NCI-H82 (cell line): ENCODE measurements at places on chromosomes 7 and 10.
A peak's percentile ranks its signal among the peaks of the same experiment; 100 is the strongest.

DNA sequence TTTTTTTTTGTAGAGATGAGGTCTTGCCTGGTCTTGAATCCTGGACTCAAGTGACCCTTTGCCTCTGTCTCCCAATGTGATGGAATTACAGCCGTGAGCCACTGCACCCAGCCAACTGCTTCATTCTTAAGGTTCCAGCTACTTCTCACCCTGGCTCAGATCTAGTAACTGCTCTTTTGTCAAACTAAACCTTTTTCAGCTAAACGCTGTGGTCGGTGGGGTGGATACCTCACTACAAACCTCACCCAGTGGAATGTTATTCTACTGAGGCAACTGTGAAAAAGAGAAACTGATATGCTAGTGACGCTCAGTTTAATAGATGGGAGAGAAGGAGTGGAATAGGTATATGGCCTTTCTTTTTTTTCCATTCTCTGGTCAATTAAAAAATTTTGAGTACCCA is 1.7 kb upstream of the MRLN start:
- DNase-seq, result peak; percentile 22

GRCh38 chr10:54577682-54578081 is 223.3 kb downstream of the PCDH15 start:
- DNase-seq, result no peak

- DNase-seq, result no peak
Measured at GRCh38 chr7:7672545-7673239, 32.1 kb downstream of the UMAD1 start.

GRCh38 chr7:37923996-37924395 is 3.6 kb downstream of the EPDR1 start:
- no peak for DNase-seq

GRCh38 chr7:130615583-130615982 is 53.0 kb downstream of the COPG2 start:
- no peak for DNase-seq

DNA sequence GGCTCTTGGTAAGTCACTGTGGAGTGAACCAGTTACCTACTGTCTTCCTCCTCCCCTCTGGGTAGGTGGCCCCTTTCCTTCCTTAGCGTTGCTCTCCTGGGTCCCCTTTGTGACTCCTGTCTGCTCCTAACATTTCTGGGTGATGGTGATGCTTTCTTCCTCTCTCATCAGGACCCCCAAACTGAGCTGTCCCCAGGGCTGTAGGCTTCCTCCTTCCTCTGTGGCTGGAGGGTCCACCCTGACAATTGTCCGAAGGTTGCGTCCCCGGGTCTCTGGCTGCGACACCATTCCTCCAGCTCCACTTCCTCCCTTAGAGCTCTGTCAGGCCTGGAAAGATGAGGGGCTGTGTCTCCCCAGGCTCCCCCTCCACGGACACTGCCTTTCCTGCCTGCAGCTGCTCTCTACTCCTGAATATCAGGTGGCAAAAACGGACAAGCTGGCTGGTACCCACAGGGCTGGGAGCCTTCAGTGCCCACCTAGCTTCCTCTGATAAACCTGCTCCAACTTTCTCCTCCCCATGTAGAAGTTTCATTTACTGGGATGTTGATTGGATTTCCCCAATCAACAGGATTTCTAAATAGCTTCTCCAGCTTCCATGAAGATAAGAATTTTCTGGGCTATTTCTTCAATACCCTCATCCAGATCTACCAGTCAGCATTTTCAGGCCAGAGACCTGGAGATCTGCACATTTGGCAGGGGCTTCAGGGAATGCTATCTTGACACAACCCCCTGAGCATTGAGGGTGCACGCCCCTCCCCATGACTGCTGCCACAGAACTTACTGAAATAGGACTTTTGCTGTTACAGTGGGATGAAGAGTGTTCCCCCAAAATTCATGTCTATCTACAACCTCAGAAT is 506.5 kb downstream of the TCERG1L start:
- DNase-seq, result no peak

GRCh38 chr10:71538608-71539260 is 142.0 kb downstream of the CDH23 start:
- DNase-seq, result no peak

DNA sequence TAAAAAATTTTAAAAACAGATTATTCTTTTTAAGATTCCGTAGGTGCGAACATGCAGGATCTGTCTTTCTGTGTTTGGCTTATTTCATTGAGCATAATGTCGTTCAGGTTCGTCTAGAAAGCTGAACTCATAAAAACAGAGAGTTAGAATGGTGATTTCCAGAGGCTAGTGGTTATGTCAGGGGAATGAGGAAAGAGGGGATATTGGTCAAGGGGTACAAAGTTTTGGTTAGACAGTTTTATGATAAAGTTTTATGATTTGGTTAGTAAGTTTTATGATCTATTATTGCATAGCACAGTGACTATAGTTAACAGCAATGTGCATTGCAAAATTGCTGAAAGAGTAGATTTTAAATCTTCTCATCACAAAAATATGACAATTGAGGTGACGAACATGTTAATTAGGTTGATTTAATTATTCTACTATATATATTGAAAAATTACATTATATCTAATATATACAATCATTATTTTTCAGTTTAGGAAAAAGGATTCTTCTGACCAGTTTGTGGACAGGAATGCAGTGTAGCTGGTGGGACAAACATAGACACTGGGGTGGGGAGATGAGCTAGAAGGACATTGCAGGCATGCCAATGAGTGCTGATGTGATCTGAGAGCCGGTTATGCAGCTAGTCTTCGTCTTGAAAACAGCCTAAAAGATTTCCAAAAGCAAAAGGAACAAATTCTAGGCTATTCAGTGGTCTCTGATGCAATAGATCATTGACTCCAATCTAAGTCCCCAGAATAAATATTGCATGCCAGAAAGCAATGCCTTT is 31.3 kb upstream of the MALRD1 start:
- DNase-seq, result no peak

- peak; percentile 78 for DNase-seq
Measured at GRCh38 chr7:143882020-143882603, 19.9 kb downstream of the TCAF1 start.

GRCh38 chr10:132397036-132397541 is at the start of gene PWWP2B:
Gene PWWP2B, plus strand, starts transcription at chr10:132397200. Its CDS starts 27 bp downstream, at chr10:132397227.
- peak; percentile 38 for DNase-seq

- no peak for DNase-seq
Measured at GRCh38 chr10:123962756-123963530, 71.3 kb upstream of the CPXM2 start.
